Effector CD4-positive, alpha-beta T cell (primary cell): ENCODE measurements at places on chromosomes 2 and 18.

DNA sequence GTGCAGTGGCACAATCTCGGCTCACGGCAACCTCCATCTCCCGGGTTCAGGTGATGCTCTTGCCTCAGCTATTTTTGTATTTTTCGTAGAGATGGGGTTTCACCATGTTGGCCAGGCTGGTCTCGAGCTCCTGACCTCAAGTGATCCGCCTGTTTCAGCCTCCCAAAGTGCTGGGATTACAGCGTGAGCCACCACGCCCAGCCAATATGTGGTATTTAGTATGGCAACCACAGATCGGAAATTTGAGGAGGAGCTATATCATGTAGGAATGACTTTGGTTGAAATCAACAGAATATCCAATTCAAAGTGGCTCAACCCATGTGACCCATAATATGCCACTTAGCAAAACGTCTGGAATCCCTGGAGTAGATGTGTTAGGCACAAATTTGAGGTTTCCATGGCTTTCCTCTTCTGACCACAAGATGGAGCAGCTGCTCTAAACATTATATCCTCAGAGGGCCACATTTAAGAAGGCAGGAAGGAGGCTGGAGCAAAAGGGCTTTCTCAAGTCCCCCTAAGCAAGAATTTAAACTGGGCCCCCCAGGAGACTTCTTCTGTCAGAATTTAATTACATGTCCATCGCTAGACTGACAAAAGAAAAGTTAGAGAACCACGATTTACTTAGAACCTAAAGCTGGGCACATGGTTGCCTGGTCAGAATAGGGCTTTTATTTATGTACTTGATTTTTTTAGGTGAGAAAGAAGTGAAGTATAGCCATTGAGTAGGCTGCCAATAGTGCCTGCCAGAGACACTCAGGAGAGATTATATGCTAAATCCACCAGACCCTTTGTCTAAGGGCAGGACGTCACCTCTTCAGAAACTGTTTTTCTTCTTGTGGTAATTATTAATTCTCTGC, 49.6 kb upstream of the ITSN2 start:
- DNase-seq, result no peak

DNA sequence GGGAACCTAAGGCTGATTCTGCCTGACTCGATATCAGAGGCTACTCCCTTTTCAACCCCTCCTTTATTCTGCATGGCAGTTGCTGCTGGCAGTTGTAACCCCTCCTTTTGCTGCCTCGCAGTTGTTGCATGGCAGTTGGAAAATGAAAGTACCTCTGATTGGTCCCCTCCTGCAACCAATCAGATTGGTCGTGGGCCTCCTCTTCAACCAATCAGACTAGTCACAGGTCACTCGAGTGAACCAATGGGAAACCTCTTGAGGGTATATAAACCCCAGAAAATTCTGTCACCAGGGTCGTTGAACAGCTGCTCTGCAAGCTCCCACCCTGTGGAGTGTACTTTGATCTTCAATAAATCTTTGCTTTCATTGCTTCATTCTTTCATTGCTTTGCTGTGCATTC, 294.3 kb upstream of the SLC8A1 start:
- no peak for DNase-seq

GRCh38 chr2:175111200-175111657, 56.8 kb downstream of the ATF2 start:
- DNase-seq, result no peak

- DNase-seq, result no peak
Measured at GRCh38 chr2:137302957-137303356, 537.6 kb downstream of the THSD7B start.

DNA sequence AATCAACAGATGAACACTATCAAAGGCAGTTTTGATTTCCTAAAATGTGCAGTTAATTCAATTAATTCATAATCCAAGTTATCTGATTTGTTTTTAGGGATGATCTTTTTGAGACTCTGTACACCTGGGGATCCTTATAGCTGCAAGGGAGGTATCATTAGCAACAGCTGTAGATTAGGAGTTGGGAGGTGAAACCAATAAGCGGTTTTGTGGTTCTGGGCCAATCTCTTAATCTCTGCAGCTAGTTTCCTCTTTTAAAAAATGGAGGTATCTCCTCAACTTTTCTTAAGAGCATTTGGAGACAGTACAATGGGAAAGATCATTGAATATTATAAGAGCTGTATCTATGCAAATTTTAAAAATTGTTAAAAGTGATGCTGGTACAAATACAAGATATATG, 126.0 kb downstream of the MC4R start:
- DNase-seq, result no peak

GRCh38 chr2:241773511-241774418, 2.9 kb upstream of the GAL3ST2 start:
- no peak for DNase-seq

DNA sequence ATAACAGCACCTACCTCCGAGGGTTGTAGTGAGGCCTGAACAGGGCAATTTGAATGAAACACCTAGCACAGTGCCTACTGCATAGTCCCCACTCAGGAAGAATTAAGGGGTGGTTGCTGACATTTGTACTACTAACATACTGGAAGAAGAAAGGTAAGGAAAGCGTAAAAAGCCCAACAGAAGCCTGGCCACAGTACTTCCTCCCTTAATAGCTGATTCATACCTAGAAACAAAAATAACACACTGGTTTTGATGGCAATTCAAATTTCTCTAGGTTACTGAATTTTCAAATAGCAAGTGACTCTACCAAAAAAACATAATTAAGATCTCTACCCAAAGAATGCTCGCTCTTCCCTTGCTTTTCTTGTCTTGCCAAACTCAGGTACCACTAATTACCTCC, 16.2 kb downstream of the SUCLG1 start:
- DNase-seq, result no peak

- DNase-seq, result no peak
Measured at GRCh38 chr2:219017201-219017931, 23.9 kb downstream of the CFAP65 start.

GRCh38 chr2:19776941-19777514, 124.8 kb downstream of the TTC32 start:
- no peak for DNase-seq

DNA sequence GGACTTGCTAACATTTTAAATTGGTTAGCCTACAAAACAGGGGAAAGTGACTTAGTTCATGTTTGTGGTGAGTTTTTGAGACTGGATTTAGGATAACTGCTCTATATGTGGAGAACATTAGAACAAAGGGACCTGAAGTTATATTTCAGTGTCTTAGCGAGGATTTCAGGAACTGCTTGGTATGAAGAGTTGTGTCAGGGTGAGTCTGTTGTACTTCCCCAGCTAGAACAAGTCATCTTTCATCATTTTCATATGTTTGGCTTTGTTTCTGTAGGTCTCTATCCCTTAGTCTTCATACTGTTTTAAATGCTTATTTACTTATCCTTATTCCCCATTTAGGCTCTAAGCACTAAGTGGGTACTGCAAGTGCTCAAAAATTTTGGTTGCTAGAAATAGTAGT, 41.9 kb downstream of the KCMF1 start:
- no peak for DNase-seq

DNA sequence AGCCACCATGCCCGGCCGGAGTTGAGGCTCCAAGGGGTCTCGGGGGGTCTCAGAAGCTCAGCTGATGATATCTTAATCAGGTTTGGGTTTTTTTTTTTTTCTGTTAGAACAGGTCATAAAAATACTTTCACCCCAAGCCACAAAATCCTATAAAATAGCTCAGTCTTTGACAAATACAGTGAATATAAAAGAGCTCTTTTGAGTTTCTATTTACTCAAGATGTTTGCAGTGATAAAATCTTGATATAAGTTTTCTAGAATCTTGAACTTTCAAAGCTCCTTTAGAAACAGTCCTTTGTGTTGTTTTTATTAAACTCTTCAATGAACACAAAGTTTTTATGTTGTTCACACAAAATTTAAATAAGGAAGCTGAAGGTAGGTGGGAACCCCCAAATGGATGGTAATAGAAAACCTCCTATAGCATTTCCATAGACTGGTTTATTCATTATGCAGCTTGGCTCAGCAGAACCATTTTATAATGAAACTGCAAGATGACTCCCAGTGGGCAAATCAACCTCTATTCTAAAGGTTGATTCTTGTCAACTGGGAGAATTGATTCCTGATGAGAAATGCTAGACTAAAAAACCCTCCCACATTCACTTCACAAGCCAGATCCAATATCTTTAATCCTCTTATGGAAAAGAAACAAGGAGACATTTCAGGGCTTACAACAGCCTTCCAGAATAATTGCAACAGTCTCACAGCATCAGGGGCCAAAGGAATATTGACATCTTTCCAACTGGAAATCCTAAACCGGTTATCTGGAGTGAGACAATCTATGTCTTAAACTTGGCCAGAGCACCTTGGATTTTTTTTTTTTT, 13.6 kb upstream of the NARS1 start:
- no peak for DNase-seq
